ENCODE measurements at places on chromosomes 7 and 10.

DNA sequence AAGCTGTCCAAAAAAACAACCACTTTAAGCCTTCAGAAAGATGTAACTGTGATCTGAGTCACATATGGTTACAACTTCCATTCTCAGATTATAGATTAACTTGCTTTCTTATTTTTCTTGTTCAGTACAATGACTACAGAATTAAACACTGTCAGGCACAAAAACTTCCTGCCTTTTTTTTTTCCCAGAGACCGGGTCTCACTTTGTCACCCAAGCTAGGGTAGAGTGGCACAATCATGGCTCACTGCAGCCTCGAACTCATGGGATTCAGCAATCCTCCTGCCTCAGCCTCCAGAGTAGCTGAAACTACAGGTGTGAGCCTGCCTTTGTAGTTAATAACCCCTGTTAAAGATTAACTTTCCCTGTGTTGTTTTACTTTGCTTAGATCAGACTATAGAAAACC, 163.2 kb downstream of the AVL9 start:
- no peak for DNase-seq

DNA sequence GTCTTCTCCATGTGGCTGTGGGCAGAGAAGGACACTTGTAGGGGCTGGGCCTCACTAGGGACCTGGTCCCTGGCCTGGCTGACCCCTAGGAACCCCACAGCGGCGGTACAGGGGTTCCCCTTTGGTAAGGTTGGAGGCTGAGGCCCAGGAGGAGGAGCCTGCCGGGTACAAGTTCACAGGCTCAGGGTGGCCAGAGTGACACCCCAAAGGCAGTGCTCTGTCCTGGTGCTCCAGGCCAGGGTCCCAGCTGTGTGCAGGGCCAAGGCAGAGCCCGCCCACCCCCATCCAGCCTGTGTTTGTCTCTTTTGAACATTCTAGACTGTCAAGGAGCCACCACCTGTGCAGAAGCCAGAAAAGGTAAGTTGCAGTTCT, 23.3 kb downstream of the ANTXRL start:
- DNase-seq = no peak

DNA sequence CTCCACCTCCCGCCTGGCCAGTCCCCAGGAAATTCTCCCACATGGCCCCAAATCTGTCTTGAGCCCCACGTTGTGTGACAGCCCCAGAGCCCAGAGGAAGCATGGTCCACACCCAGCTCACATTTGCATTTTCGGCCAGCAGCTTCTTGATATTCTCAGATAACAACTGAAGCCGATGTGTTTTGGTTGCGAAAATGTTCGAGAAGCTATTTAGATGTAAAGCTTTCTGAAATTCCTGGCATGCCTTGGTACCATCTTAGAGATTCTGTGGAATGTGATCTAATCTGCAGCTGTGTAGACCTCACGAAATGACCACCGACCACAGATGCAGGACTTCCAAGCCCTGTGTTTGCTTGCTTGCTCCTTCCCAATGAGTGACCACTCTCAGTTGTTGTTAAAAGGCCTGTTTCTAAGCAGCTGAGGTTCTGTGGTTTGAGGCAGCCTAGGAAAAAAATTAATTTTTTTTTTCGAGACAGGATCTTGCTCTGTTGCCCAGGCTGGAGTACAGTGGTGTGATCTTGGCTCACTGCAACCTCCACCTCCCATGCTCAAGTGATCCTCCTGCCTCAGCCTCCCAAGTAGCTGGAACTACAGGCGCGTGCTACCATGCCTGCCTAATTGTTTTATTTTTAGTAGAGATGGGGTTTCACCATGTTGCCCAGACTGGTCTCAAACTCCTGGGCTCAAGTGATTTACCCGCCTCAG, 8.8 kb downstream of the SLC4A2 start:
- no peak for DNase-seq

GRCh38 chr7:45978010-45978681, 57.1 kb upstream of the IGFBP3 start:
- peak; percentile 94 for DNase-seq

DNA sequence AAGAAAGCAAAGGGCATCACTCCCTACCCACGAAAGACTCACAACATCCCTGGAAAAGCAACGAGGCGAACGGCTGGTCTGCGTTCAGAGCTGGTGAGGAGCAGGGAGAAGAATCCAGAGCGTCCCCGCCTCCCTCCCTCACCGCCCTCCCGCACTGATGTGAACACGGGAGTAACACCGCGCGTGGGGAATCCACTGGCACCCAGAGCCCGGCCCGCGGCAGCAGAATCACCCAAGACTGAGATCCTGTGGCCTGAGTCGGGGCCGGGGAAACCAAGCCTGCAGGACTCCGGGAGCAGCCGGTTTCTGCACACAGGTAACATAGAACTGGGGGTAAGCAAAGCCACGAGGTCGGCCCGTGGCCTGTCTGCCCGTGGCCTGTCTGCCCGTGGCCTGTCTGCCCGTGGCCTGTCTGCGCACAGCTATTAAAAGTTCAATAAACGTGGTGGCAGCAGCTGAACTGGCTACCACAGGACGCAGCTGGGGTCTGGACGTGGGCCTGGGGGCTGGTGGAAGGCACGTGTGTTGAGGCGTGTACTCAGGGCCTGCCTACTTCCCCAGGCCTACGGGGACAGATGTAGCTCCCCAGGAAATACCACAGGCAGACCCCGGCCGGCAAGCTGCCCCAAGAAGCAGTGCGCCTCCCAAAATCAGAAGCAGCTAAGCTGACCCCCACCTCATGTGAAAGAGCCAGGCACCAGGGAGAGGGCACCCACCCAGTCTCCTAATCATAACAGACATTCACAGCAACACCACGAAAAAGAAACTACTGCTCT, 23.0 kb downstream of the DIP2C start:
- DNase-seq = peak; percentile 29

- no peak for DNase-seq
Measured at GRCh38 chr7:97842006-97842405, 30.2 kb downstream of the ASNS start.

- DNase-seq = no peak
Measured at GRCh38 chr10:104472957-104473745, 119.5 kb downstream of the CFAP58 start.

DNA sequence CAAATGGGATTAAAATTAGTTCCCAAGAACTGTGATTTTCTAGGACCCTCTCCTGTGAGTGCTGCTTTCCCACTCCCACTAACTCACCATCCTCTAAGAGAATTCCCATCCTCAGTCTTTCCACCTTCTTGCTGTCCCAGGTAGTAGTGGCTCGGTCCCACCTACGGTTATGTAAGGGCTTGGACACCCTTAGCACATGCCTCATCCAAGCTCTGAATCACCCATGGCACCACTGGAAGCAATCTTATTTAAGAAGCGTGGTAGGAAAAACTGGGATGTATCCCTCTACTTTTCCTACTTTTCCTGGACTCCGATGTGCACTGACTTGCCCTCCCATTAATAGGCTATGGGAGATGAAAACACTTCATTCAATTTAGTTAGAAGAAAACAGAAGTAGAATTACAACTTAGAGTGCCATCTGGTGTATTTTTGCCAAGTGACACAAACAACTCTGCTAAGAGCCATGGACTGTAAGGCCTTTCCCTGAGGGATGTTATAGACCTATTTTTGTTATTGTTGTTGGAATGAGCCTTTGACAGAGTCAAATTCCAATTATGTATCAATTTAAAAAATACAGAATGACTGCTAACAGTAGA, 13.7 kb upstream of the ANKRD22 start:
- DNase-seq = no peak

DNA sequence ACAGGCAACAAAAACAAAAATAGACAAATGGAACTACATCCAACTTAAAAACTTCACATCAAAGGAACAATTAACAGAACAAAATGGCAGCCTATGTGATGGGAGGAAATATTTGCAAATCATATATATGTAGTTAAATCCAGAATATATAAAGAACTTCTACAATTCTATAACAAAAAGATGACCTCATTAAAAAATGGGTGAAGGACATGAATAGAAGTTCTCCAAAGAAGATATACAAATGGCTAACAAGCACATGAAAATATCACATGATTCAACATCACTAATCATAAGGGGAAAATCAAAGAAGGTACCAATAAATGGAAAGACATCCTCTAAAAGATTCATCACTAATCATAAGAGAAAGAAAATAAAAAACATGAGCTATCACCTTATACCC, 416.1 kb downstream of the LRMDA start:
- no peak for DNase-seq

DNA sequence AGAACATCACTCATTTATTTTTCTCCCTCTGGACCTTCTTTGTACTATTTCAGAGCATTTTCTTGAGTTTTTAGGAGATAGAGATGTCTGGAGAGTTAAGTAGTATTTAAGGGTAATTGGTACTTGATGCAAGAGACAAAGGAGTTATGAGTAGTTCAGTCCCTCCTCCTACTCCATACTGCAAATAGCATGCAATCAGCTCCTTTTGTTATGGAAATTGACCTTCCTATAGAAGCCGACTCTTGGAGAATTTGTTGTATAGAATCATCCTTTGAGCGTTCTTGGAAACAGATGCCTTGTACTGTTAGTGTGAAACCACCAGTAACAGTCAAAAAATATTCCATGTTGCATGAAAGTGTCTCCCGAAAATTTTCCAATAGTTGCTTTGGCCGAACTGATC, 428.2 kb upstream of the GALNT17 start:
- DNase-seq = no peak

DNA sequence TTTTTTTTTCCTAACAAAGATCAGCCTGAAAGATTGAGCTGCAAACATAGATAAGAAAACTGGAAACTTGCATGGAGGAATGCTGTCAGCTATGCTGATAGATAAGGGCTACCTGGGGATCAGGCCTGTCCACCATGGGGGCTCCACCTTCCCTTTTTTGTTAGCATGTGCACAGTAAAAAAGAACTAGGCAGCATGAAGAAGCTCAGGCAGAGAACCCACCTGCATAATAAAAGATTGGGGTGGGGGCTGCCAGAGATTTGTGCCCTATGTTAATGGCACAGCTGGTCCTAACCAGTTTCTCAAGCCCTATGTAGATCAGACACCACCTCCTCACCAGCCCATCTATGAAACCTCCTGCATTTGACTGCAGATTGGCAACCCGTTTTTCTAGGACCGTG, 45.4 kb upstream of the CACNB2 start:
- no peak for DNase-seq

DNA sequence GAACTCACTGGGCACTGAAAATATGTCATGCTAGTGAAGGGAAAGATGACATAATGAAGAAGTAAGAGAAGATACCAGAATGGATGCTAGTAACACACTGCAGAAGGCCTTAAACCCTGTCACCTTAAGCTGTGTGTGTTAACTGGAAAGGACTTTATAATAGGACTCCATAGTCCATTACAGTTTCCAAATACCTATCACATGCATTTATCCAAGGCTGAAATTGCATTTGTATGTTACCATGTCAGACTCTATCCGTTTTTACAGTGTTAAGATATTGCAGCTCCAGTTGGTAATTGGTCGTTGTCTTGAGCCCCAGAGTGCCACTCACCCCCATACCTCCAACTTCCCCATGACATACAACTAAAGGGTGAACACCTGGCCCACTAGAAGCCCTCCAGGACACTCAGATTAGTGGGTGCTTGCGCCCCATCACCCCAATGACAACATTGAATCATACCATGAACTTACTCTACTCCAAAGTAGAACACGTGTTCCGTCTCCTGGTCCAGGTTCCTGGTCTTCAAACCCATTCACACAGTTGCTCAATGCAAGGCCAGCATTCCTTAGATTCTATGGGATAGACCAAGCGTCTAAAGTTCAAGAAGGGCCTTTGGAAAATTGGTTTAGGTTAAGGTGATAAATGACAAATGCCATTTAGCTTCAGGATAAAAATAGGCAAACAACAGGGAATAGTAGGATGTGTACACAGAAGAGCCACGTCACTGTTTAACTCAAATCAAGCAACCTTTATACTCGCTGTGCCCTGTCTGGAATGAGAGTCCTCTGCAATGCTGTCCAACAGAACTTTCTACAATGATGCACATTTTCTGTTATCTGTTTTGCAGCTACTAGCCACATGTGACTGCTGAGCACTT, 2.1 kb upstream of the RAPGEF5 start:
- no peak for DNase-seq

- no peak for DNase-seq
Measured at GRCh38 chr7:106059556-106059955, 52.6 kb downstream of the SYPL1 start.

DNA sequence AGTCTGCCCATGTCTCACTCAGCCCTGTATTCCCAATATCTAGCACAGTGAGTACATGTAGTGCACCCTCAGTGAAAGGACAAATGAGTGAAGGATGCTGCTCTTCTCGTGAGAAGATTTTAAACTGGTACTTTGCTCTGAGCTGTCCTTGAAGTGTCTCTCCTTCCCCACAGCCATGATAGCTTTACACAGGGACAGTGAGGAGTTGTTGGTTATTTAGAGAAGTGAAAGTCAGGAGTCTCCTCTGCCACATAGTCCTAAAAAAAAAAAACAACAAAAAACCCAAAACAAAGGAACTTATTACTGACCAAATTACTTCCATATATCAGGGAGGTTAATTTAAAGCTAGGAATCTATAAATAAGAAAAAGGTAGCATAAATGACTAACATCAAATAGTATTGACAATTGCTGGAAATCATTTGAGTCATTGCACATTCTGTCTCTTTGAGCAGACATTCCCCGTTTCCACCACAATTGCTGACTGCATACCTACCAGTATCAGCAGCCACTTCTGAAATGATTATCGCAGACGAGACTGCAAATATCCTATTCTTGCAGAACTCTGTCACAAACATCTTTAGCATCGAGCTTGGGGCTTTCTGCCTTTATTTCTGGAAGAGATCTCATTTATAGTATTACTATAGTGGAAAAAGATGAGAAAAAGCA, 202.1 kb downstream of the PTEN start:
- no peak for DNase-seq

DNA sequence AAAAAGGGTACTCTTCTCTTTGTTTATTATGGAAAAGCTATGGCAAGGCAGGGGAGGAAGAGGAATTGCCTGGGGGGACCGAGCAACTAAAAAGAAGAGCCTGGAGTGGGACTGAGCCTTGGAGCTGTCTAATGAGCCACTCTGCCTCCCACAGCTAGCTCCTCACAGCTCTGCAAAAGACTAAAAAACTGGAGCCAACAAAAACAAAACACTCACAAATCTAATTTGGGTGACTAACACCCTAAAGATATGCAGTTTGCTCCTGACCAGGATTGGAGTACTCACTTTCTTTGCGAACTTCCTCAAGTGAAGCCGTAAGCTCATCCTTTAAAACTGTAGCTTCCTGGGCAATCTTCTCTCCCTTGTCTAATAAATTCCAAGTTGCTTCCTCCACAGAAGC, 89.4 kb downstream of the CTNNA3 start:
- DNase-seq = peak; percentile 81

- no peak for DNase-seq
Measured at GRCh38 chr7:115672024-115672423, 358.5 kb downstream of the TFEC start.

Data from SJSA1 (cell line).